ENCODE measurements at places on chromosomes 1 and 21. TPM values are rescaled to one million over a fixed set of nuclear protein-coding genes. Genes with fewer than 3 reads are reported as not detected.

Gene G0S2
- total RNA-seq = 17.0 TPM

DNA sequence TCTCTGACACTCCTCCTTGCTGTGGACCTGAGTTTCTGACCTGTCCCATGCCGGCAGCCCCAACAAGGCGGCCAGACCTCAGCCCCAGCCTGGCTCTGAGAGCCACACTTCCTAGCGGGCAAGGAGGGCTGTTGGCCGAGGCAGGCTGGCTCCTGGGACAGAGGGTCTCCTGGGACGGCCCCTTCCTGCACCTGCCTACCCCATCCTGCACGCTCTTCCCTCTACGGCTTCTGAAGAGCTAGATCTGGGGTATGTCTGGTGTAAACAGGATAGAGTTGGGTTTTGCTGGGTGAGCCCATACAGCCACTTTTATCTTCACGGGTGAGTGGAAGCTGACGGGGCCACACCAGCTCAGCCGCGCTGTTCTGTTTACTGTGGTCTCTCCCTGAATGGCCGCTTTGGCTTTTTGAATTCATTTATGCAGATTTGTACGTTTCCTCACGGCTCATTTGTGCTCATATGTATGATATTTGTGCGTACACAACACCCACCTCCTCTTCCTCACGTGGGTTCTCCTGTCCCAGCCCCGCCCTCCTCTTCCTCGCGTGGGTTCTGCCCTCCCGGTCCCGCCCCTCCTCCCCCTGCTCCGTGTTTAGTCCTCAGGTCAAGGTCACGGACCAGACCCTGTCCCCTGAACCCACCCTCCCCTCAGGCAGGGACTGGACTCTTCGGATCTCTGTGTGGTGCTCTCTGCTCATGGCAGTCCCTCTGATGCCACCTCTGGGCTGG is 34.7 kb upstream of the POFUT2 start:
- DNase-seq = no peak

DNA sequence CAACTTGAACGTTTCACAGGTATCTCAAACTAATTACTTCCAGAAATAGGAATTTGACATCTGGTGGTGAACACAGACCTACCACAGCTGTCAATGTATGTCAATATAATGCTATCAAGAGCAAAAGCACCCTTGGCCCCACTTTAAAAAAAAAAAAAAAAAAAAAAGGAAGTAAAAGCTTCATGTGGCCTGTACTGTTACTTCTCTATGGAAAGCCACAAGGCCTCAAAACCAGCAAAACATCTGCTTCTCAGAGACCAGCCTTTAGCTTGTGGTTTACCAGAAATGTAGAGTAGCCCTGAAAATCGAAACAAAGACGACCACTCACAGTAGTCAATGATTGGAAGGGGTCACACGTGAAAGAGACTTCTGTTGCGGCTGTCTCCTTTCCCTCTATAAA is 109.6 kb downstream of the SLC45A1 start:
- no peak for DNase-seq

DNA sequence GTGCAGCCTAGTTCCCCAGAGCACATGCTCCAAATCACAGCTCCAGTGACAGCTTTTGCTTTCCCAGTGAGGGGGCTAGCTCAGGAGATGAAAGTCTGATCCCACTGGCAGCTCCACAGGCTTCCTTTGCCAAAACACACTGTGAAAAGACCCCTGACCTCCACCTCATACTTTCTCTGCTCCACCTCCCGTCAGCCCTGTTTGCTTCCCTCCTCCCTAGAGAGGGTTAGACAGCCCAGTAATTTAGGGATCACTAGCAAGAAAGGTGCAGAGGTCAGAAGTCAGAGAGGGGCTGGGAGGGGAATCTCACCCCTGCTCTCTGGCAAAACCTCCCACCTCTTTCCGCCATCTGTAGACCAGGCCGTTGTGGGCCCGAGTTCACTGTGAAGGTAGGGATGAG is 62.8 kb downstream of the PLXNA2 start:
- no peak for DNase-seq

GRCh38 chr1:16162163-16162822 is 6.4 kb upstream of the EPHA2 start:
- DNase-seq = no peak

- DNase-seq = no peak
These were observed 1.0 kb downstream of the MSH4 start for GRCh38 chr1:75797606-75798216.

GRCh38 chr1:24266998-24267397 is 52.2 kb upstream of the GRHL3 start:
- no peak for DNase-seq

- no peak for DNase-seq
These were observed 47.0 kb downstream of the F5 start for GRCh38 chr1:169538998-169539871.

DNA sequence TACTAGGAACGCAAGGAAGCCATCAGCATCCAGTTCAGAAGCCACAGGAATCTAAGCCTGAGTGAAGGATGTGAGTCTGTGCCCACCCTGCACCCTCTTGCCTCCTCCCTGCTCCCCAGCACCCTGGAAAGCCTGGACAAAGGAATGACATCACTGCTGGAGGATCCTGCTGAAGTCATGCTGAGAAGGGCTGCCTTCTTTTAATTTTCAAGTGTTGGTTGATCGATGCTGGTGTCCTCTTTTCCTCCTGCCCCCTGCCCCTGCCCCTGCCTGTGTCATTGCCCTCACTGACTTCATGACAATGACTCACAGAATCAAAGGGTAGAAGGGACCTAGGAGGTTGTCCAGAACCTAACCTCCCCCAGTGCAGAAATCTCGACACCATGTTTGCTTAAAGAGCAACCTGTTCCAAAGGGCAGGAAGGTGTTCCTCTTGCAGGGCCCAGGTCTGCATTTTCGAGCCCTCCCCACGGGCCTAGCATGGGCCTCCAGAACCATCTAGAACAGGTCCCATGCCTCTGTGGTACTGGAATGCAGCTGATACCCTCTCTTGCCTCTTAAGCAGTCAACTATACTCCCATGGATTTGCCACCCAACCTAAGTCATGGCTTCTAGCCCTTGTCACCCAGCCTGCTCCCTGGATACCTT is 9.6 kb downstream of the DHRS3 start:
- no peak for DNase-seq

DNA sequence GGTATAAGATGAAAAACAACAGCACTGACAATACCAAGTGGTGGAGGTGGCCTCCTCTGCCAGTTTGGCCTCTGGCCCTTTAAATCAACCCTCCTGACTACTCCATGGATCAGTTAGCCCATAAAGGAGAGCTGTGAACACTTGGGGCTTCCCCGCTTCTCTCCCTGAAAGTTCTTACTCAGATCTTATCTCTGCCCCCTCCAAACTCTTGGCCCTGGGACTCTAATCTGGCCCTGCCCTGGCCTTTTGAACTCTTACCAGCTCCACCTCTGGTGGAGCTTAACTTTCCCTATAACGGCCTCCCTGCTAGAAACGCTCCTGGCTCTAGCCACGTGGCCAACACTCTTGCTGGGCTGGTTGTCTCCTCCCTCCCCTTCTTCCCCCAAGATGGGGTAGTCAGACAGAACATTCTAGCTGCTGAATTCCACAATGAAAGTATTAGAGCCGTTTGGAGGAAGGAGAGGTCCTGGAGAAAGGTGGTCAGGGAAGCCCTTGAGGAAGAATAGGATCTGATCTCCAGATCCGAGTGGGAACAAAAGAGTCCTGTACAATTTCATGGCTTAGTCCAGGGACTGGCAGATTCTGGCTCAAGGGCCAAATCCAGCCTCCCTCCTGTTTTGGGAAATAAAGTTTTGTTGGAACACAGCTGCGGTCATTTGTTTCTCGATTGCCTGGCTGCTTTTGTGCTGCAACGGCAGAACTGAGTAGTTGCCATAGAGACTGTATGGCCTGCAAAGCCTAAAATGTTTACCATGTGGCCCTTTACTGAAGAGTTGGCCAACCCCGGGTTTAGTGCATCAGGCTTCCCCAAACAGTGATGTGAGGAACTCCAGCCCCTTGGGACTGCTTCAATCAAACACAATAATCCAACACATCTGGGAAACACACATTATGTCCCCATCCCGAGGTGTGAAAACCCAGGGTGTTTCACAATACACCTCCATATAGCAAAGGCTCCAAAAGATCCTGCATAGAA is 9.5 kb upstream of the PIGR start:
- DNase-seq = no peak

DNA sequence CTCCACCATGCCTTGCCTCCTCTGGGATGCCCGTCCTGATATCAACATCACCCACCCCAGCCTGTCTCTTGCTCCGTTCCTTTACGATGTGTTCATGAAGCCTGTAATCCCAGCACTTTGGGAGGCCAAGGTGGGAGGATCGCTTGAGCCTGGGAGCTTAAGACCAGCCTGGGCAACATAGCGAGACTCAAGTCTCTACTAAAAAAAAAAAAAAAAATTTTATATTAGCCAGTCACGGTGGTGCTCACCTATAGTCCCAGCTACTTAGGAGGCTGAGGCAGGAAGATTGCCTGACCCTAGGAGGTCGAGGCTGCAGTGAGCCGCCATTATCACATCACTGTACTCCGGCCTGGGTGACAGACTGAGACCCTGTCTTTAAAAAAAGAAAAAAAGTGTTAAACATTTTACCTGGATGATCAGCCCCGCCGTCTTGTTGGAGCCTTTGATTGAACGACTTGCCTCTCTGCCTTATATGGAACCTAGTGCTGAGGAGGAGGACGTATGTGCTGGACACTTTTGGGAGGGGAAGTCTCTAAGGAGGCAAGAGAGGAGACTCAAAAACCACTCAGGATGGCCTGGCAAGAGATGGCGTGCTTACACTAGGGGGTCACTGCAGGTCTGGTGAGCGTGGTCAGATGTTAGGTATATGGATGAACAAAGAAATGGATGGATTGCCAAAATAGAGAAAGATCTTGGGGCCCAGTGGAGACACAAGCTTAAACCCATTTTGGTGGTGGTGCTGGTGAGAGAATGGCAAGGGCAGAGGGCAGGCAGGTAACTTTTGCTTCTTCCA is 80.5 kb upstream of the IFFO2 start:
- DNase-seq = no peak

Gene FRRS1
- total RNA-seq = 23.2 TPM

- DNase-seq = no peak
These were observed 459.2 kb upstream of the DAB1 start for GRCh38 chr1:57882934-57883641.

DNA sequence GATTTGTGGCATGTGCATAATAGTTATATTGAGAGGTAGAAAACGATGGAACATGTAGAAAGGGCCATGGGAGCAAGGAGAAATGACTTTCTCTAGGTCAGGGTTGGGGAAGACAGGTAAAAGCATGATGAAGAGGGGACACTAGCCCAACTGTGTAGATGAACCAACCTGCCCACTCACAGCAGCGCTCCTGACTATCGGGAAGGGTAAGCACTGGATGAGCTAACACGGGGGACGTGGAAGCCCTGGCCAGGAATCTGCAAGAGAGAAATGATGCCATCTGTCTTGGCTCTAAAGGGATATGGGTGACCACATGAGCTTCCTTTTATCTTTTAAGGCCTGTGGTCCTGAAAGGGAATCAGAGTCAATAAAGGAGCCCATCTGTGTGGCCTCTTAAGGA is 36.2 kb upstream of the TMEM125 start:
- DNase-seq = no peak

- peak; percentile 5 for DNase-seq
These were observed 142.0 kb upstream of the ZNHIT6 start for GRCh38 chr1:85850238-85850637.

Gene CA6
- not detected for total RNA-seq

DNA sequence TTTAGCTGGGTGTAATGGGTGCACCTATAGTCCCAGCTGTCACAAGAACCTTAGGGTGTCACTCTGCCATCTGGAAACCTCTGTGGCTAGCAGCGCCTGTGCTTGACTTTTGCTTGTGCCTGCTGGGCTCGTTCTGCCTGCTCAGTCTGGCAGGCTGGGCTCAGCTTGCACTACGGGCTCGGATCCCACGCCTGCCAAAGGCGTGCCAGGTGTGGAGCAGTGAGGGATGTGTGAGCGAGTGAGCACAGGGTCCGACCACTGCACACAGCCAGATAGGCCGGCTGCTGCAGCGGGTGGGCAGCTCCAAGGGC is 2.8 kb upstream of the LSM10 start:
- no peak for DNase-seq

GRCh38 chr1:61124078-61124477 is 41.7 kb downstream of the NFIA start:
- DNase-seq = no peak

Gene ERG
- total RNA-seq = 17.1 TPM

DNA sequence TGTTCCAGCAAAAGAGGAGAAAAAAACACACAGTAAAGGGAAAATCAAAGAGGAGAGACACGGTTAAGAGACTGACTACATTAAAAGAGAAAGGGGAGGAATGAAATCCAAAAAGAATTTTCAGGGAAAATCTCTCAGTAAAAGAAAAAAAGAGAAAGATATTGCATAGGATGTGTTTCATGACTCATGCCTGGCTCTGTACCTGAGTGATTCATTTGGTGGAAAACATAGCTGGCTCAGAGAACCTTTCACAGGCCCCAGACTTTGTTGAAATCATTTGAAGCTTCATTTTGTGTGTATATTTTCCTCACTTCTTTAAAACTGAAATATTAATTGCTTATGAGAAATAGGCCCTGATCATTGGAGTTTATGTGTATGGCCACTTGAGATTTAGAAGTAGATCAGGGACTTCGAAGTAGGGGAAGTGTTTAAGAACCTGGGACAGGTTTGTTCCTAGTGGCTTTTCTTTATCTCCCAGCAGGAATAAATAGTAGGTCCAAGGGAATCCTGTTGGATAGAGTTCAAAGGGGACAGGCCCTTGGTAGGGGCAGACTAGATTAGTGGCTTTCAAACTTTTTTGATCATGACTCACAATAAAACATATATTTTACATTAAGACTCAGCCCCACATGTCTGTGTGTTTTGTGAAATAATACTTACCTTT is 239.1 kb upstream of the SGIP1 start:
- DNase-seq = no peak

Gene NUP210L
- total RNA-seq = 0.21 TPM

Gene DNM3
- 11.7 TPM for total RNA-seq

Gene WDR3
- total RNA-seq = 11.7 TPM

- no peak for DNase-seq
These were observed 14.0 kb downstream of the MX2 start for GRCh38 chr21:41375875-41376274.

Gene CTH
- 3.8 TPM for total RNA-seq

DNA sequence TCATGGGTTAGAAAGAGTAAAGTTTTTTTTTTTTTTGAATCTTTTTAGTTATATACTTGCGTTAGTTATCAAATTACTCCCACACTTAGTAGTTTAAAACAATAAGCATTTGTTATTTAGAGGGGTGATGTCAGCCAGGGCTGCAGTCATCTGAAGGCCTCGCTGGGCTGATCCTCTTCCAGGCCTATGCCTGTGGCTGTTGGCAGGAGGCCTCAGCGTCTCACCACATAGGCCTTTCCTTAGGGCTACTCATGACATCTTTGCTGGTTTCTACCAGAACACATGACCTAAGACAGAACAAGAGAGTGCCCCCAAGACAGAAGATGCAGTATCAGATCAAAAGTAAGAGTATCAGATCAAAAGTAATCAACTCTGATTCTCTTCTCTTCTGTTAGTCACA is 167.4 kb downstream of the HHAT start:
- no peak for DNase-seq
